ENCODE measurements at places on chromosomes 11 and 22. TPM values are rescaled to one million over a fixed set of nuclear protein-coding genes. Genes with fewer than 3 reads are reported as not detected.

- DNase-seq, result peak; percentile 51
These were observed 2.4 kb upstream of the HEPHL1 start for GRCh38 chr11:94018721-94019120.

DNA sequence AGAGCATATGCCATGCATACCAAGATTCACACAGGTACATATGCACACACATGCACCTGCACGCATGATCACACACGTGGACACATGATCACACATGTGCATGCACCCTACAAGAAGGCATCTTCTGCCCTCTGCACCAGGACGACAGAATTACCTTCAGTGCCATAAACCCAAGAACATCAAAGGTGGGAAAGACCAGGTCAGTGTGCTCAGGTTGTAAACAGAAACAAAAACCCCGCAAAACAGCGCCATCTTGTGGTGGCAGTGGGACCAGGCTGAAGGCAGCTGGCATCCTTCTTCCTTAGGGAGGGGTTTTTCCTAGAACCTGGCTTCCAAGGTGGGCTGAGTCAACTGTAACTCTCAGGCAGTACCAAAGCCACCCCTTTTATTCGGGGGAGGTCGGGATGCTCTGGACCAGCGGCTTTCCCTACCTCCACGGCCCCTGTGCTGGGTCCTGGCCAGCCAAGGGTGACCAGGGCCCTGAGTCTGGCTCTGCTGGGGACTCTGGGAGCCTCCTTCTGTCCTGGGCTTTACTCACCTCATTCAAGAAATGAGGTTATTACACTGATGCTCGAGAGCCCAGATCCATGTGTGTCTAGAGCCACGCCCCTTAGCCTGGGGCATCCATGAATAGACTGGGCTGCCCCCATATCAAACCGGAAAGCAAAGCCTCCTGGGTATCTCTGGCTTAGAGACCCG, 69.4 kb upstream of the FGF3 start:
- DNase-seq, result peak; percentile 14

DNA sequence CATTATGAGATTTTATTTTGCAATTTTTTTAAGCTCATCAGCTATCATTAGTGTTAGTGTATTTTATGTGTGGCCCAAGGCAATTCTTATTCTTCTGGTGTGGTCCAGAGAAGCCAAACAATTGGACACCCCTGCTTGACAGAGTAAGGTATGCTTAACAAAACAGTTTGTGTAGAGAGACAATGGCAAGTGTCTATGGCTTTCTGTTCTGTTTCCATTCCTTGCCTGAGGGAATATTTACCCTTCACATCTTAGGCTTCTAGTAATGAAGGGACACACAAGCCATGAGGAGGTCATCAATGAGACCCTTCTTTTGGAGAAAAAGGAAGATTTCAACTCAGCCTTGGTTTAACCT, 1278.4 kb upstream of the TENM4 start:
- DNase-seq, result no peak

DNA sequence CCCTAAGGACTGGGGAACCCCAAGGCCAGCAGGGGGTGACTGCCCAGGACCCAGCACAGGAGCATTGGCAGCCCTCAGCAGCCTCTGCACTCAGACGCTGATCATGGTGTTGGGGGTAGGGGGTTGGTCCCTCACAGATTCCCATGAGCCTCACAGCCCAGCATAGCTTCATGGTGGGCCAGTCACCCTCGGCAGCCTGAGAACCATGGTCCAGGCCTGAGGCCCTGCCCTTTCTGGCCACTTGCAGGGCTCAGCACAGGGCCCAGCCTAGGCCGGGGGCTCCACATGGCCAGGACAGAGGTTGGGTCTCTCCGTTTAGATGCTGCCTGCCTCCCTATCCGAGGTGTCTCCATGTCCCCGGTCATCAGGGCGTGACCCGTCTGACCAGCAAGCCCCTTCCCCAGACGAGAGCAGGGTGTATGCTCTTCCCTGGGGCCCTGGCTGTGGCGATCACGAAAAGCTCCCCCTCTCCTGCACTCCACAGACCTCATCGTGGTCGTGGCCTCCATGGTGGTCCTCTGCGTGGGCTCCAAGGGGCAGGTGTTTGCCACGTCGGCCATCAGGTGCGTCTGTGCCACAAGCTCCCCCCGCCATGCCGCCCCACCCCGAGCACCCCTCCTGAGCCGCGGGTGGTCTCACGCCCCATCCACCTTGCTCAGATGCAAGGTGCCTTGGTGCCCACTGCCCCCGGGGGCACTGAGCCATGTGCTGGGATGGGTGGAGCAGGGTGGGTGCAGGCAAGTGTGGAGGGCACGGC, 126.2 kb downstream of the KCNQ1 start:
- DNase-seq, result no peak

DNA sequence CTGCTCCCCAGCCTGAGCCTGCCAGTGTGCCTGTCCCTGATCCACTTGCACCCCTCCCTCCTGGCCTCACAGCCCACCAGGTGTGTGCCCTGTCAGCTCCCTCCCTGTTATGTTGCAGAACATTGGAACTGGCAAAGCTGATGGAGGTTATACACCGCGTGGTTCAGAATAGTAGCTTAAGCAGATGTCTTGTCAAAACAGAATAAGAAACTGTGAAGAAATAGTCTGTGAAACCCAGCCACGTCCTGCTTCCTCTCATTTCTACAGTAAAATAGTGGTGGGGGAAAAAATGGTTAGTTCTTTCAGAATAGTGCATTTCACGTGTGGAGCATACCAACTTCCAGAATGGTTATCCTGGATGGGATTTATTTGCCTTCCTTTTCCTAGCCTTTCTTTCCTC, 161.2 kb upstream of the NAV2 start:
- DNase-seq, result no peak

DNA sequence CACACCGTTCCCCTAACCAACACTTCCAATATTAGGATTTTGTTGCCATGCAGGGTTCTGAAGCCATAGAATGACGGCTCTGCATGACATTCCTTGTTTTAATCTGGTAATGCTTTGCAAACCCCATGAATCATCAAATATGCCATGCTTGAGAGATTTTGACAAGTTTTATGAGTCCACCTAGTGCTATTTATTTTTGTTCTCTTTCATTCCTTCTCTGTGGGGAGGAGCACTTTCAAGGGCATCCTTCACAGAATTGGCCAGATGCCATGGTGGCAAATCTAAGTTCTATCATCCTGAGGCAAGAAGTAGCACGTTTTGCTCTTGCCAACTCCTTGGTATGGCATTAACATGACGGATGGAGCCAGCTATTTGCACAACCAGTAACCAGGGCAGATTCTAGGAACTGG, 268.4 kb downstream of the FAM76B start:
- DNase-seq, result peak; percentile 99

DNA sequence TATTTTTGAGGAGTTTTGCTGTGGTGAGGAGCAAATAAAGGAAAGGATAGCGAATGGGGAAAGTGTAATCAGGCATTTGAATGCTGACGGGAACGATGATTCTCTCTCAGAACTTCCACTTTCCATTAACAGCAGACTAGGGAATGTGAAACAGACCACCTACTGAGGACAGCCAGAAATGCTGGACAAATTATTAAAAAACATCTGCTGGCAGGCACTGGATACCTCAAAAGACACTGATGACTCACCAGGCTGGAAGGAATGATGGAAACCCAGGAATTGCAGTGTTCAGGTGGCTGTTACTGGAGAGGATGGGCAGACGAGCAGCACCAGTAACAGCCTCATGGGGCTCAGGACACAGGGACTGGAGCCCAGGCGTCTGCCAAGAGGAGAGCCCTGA, 33.4 kb downstream of the PLA2G6 start:
- peak; percentile 66 for DNase-seq

GRCh38 chr11:127485541-127485940, 485.0 kb upstream of the KIRREL3 start:
- peak; percentile 1 for DNase-seq

DNA sequence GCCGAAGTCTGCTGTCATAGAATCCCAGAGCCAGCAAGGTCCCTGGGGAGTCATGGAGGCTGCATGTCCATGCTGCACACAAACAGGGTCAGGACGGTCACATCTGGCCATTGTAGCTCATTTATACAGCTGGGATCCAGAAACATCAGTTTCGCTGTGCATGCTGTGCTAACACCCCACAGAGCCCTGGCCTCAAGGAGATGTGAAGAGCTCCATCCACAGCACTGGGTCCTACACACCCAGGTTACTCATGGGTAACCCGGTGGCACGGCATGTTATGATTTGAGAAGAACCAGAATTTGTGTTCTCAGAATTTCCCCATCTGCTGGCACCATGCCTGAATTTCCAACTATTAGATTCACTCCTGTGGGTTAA, 146.3 kb upstream of the ARHGAP20 start:
- no peak for DNase-seq

GRCh38 chr11:88105526-88105925, 69.7 kb downstream of the RAB38 start:
- no peak for DNase-seq

GRCh38 chr11:86617502-86617901, 54.9 kb downstream of the ME3 start:
- no peak for DNase-seq

- DNase-seq, result no peak
These were observed 2.9 kb downstream of the KIRREL3 start for GRCh38 chr11:126997641-126998040.

DNA sequence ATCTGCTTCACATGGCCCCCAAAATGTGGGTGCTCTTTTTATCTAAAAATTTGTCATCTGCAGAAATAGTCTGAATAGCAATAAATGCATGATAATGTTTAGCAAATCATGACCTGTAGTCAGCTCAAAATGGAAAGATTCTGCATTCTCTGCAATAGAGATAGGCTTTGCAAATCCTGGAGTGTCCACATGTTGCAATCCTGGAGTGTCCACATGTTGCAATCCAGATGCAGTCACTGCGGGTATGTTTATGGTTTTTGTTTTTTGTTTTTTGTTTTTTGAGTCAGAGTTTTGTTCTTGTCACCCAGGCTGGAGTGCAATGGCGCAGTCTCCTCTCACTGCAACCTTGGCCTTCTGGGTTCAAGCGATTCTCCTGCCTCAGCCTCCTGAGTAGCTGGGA, 20.2 kb upstream of the LRRC32 start:
- DNase-seq, result peak; percentile 18

- DNase-seq, result no peak
These were observed 1.6 kb downstream of the LMO1 start for GRCh38 chr11:8261921-8262551.

DNA sequence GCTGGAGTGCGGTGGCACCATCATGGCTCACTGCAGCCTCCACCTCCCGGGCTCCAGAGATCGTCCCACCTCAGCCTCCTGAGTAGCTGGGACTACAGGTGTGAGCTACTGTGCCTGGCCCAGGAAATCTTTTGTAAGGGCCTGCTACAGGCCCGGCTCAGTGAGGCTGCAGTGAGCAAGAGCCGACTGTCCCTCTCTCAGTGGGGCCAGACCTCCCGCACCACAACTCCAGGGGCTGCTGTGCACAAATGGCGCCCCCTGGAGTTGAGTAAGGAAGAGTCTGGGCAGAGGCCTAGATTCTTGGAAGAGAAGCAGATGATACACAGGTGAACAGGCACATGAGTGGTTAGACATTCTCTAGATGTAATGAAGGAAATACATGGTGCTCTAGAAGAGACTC, 7.0 kb downstream of the SERHL2 start:
- no peak for DNase-seq

- peak; percentile 88 for DNase-seq
These were observed 39.3 kb upstream of the LINC01488 start for GRCh38 chr11:69442012-69442806.

The YPEL4 gene
- not detected for polyA plus RNA-seq

The TCN2 gene
- 1.6 TPM for polyA plus RNA-seq

- DNase-seq, result no peak
These were observed 204 bp downstream of the FADS2 start for GRCh38 chr11:61828379-61828628.

The OR6T1 gene
- polyA plus RNA-seq, result not detected

DNA sequence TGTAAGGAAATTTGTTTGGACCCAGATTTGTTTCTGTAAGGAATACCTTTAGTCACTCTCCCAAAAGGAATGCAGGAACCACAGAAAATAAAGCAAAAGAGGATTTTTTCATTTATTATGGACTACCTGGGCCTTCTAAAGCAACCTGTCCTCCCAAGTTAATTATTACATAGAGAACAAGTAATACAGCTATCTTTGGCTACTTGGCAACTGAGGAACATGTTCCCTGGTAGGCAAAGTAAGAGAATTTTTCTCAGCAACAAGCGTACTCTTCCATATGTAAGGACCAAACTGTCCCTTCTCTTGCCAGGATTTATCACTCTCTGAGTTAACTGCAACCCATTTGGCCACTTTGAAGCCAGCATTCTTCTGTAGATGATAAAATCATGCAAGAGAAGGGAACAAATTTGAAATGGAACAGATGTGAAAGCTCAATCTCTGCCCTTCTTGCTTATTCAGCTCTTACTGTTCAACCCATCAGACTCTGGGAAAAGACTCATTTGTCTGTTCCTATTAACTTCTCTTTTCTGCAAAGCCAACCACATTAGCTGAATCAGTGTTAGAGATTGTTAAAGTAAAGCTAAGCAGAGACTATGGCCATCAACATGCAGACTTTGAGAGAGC, 190.2 kb downstream of the SWAP70 start:
- no peak for DNase-seq

The ANKK1 gene
- polyA plus RNA-seq, result 0.96 TPM

The MMP12 gene
- polyA plus RNA-seq, result not detected

The PANX3 gene
- not detected for polyA plus RNA-seq

The KRTAP5-9 gene
- polyA plus RNA-seq, result not detected

The FGF19 gene
- polyA plus RNA-seq, result not detected

DNA sequence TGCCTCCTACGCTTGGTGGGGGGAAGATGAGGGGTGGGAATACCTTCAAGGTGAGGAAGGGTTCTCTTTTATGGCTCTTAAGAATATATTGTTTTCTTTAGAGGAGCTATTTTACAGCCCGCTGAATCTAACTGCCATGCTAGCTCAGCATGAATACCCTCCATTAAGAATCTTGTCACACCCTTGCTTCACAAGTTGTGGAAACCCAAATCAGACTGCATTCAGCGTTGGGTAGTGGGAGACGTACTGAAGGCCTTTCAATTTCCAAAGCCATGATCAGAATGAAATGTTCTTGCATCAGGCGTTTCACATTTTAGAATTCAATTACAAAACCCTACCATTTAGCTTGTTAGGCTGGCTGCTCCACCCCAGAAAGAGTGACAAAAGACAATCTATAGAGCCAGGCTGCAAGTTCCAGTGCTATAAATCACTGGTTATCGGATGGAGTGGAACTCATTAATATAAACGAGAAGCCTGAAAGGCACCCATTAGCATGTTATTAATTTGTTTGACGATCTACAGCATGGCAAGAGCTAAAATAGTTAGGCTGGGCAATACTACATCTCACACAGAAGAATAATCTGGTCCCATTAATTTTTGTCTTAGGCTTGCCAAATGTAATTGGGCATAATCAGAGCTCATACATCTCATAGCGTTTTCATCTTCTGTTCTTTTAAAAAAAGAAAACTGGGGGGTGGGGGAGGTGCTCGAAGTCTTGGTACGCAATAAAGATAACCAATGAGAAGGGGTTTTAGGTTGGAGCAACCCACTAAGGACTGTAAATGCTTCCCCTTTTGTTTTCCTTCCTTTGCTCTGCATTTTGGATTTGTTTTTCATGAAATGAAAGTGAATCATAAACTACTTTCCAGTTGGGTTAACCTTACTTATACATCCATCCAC, 57.5 kb downstream of the ABTB2 start:
- DNase-seq, result no peak

- DNase-seq, result no peak
These were observed 125.7 kb downstream of the WT1 start for GRCh38 chr11:32309530-32310213.
